A549 treated with ZK216348 at 1 μM for 4 hours (cell line): ENCODE measurements at places on chromosomes 12 and 14. TPM values are rescaled to one million over a fixed set of nuclear protein-coding genes. Genes with fewer than 3 reads are reported as not detected.

The RAD9B gene
- 0.13 to 0.71 TPM (median 0.27 TPM) in 5 replicates for total RNA-seq

The ARMH4 gene
- total RNA-seq, result 0.53 to 1.1 TPM (median 0.62 TPM) in 5 replicates

The POTEG gene
- not detected in 5 replicates for total RNA-seq

The RNASE1 gene
- 0.19 to 0.33 TPM (median 0.27 TPM) in 3 of 5 replicates, not detected in the others for total RNA-seq

The TRPV4 gene
- 0.07 to 0.18 TPM (median 0.09 TPM) in 5 replicates for total RNA-seq

The PLEKHG7 gene
- total RNA-seq, result not detected in 5 replicates

The RPGRIP1 gene
- total RNA-seq, result 0.16 to 0.74 TPM (median 0.37 TPM) in 4 of 5 replicates, not detected in the other

The TMEM119 gene
- total RNA-seq, result 0.17 TPM in 1 of 5 replicates, not detected in the others

The RFX4 gene
- total RNA-seq, result not detected in 5 replicates

The RILPL2 gene
- total RNA-seq, result 1.5 to 2.1 TPM (median 1.7 TPM) in 5 replicates

The YY1 gene
- total RNA-seq, result 55.5 to 93.7 TPM (median 69.3 TPM) in 5 replicates

The NEMF gene
- total RNA-seq, result 26.3 to 40.0 TPM (median 33.3 TPM) in 5 replicates

The EIF2B1 gene
- total RNA-seq, result 30.5 to 40.3 TPM (median 33.0 TPM) in 5 replicates

The DBX2 gene
- total RNA-seq, result not detected in 5 replicates

The ASCL1 gene
- total RNA-seq, result not detected in 5 replicates
